ENCODE measurements at places on chromosomes 1 and 21.

- no peak for DNase-seq
Measured at GRCh38 chr1:201460814-201461644, 8.0 kb downstream of the PHLDA3 start.

- DNase-seq = no peak
Measured at GRCh38 chr1:28718586-28719331, 18.0 kb upstream of the YTHDF2 start.

- no peak for DNase-seq
Measured at GRCh38 chr1:150109586-150109985, 40.1 kb upstream of the PLEKHO1 start.

GRCh38 chr1:208031316-208031931, 120.5 kb upstream of the CD34 start:
- no peak for DNase-seq

DNA sequence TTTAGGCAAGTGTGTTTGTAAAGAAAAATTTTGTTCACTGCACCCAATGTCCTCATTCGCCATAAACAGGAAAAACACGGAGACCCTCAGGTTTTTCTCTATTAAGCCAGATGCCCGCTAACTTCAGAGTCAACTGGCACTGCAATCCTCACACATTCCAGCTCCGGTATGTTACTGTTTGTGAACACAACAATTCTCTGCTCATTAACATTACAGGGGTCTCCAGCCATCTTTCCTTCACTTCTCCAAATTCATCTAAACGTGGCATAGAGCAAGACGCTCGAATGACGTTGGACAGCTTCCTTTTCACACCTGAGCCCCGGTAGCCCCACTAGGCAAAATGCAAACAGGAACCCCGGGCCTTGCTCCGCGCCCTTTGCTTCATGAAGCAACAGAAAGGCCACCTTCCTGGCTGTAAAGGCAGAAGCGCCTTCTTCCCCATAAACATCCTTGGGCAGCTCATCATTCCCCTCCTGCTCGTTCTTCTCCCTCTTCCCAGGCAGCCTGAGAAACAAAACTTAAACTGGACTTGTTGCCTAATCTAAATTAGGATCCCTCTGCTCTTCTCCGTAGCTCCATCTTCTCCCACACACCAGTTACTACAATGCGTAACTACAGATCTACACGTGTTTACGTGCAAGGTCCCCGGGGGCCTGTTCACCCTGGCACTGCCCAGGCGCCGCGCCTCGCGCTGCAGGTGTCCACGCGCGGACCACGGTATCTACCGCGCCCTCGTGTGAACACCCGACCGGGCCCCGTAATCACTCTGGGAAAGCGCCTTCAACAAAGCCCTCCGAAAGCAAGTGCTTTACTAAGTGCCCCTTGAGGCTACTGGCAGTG, 1.2 kb downstream of the LBR start:
- DNase-seq = no peak

All from natural killer cell treated with Interleukin-12 subunit alpha and Interleukin-12 subunit beta and Interleukin-15 and Interleukin-18, amount 100 ng/mL, for 72 hours (primary cell).